ENCODE measurements at places on chromosomes 16 and 17.

GRCh38 chr16:78972986-78973385 is 627.6 kb downstream of the MAF start:
- DNase-seq, result no peak

DNA sequence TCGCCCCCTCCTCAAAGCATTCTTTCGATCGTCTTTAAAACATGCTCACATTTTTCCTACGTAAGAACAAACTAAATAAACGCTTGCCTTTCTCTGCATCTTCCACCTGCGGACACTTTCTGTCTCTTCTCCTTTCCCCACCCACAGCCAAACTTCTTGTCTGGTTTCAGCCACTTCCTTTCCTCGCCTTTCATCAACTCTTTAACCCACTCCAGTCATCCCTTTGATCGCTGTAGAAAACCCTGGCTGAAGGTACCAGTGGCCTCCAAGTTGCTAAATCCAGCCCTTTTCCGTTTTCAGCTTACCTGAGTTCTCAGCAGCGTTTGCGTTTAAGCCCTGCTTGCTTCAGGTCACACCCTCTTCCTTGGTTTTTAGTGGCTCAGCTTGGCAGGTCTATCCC is 483 bp downstream of the RPA1 start:
- DNase-seq, result peak; percentile 10

DNA sequence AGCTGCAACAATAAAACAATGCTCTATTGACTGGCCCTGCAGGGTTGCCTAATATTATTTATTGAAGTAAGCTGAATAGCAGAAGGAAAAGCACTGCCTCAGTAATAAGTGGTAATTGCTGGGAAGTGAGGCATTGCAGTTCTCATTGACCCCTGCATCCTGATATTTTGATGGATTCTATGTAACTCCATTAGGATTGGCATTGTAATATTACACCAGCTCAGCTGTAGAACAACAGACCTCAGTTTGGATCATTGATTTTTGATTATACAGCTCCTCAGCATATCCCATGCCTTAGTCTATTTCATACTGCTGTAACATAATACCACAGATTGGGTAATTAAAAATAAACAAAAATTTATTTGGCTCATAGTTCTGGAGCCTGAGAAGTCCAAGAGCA is 650.6 kb upstream of the SALL1 start:
- no peak for DNase-seq

- DNase-seq, result no peak
Measured at GRCh38 chr16:26647870-26648269, 418.9 kb upstream of the C16orf82 start.

GRCh38 chr16:87754535-87754934 is 11.3 kb downstream of the KLHDC4 start:
- peak; percentile 27 for DNase-seq

- no peak for DNase-seq
Measured at GRCh38 chr17:1498869-1499268, 6.4 kb upstream of the MYO1C start.

- no peak for DNase-seq
Measured at GRCh38 chr16:10951026-10951425, 6.7 kb downstream of the CLEC16A start.

- peak; percentile 26 for DNase-seq
Measured at GRCh38 chr16:86016201-86016965, 117.4 kb downstream of the IRF8 start.

GRCh38 chr17:6503641-6504195 is 52.6 kb downstream of the PITPNM3 start:
- no peak for DNase-seq

DNA sequence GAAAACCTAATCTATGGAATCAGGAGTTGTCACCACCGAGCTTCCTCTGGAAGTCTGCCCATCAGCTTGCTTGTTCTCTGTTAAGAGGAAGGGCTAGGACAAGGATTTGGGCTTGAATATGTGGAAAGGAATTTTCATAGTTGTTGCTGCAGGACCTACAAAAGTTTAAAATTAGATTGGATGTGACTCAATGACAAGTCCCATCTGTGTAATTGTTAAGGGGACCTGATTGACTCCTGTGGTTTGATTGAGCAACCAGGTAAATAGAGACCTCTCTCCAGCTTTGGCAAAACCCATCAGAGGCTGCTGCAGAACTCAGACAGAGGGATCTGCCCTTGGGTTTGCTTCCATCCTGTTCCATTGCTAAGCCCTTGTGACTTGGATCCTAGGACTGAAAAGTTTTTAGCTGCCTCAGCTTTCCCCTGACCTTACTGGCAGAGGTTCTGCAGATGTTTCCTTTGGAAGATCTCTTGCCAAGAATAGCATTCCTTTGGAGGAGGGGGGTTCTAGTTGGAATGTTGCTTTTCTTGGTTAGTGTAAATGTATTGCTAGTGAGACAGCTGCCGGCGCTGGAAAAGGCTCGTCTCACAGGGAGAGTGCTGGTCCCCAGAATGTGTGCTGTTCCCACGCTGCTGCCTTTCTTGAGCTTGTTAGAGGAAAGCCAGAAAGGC is 50.0 kb downstream of the SF3B3 start:
- no peak for DNase-seq
